ENCODE measurements at places on chromosomes 5 and 9.

- DNase-seq, result peak; percentile 61
Observed at GRCh38 chr5:144151026-144151425, 19.4 kb downstream of the YIPF5 start.

DNA sequence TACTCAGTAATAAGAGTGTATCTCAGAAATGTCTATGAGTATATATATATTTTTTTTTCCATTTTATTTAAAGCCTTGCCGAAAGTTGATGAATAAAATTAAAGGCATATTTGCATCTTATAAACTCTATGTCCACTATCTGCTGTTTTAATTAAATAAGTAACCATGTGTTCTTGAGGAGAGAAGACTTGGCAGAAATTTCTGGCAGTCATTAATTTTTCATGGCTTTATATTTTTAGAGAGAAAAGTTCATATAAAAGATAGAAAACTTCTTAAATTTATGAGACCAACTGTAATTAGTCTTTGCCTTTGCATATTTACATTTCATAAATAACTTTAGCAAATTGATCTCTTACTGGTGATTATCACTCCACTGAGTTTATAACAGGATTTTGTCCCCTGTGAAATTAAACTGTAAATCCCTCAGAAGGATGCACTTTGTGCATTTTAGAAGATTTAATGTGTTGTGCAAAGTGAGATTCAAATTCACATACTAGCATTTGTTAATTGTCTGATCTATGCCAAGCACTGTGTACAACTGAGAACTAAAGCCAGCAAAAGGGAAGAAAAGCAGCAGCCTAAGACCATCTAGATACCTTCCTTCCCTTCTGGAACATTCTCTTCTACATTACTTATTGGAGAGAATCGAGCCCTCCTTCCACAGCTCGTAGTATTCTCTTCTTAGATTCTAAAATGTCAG is 108.7 kb downstream of the SNCAIP start:
- DNase-seq, result no peak

DNA sequence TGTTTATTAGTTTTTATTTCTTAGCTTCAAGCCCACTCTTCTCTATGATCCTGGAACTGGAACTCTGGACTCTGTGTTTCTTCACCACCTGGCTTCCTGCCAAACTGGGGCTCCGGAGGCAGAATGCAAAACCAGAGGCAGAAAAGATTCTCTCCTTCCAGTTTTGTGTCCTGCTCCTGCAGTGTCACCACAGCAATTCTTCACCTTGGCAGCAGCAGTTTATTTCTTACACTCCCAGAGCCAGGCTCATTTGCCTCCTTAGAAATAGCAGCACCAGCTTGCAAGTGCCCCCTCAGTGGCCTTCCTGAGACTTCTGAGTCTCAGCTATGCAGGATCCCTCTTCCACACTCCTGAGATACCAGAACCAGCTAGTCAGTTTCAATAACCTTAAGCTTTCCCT is 26.7 kb upstream of the CAMK4 start:
- peak; percentile 4 for DNase-seq

DNA sequence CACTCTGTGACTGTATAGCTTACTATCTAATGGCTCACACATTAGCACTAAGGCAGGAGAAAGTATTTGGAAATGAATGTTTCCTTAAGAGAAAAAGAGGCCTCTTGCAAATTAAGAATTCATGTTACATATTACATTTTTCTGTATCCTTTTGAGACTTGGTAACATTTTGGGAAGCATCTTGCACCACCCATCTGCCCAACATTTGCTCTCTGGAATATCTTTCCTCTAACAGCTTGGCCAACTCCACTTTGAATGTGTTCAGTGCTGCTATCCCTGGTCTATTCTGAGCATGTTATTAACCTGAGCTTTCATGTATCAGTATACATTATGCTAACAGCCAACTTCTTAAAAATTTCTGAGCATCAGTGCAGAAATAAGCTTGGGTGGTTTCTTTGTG is 27.2 kb downstream of the MFAP3 start:
- DNase-seq, result no peak

- peak; percentile 40 for DNase-seq
Observed at GRCh38 chr5:62306896-62307689, 1.1 kb downstream of the KIF2A start.

- DNase-seq, result no peak
Observed at GRCh38 chr5:103101079-103101750, 18.7 kb downstream of the GIN1 start.

DNA sequence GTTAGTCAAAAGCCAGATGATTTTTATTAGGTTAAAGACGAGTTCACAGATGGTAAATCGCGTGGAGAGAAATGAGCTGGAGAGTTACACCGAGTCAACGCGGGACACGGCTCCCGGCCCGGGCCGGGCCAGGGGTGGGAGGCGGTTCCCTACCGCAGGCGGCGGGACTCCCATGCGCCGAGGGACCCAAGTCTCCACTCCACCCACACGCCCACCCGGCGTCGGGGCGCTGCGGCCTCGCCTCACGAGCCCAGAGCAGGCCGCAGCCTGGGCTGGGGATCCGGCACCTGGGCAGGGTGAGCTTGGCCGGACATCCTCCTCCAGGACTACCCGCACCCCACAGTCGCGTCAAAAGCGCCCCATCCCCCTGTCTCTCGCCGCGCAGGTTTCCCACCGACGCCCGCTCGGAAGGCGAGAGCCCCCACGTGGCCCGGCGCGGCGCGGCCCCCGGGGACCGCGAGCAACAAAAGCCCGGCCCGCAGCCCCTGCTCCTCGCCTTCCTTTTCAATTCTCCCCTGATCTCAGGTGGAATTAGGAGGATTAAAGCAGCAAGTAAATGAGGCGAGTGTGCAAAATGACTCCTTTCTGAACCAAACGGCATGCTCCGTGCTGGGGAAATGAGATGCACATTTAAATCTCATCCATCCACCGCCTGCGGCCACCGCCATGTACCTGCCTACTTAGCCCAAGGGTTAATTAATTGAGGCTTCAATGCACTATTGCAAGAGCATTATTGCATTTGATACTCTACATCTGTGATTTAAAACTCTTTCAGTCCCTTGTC is 196.5 kb upstream of the TBCA start:
- peak; percentile 12 for DNase-seq

DNA sequence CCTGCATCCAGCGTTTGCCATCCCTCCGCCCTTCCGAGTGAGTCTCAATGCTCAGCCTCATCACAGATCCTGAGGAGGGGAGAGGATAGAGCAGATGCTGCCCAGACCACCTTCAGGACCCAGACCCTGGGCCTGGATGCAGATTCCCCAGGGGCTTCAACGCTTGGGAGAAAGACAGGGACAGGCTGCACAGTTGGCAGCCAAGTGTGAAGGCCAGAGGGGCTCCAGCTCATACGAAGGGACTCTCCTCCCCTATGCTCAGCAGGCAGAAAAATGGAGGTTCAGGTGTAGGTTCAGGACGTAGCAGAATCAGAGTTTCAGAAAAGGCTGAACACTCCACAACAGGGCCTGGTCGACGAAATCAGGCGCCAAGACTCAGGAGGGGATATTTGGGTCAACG is 378.5 kb upstream of the IRX1 start:
- DNase-seq, result no peak

DNA sequence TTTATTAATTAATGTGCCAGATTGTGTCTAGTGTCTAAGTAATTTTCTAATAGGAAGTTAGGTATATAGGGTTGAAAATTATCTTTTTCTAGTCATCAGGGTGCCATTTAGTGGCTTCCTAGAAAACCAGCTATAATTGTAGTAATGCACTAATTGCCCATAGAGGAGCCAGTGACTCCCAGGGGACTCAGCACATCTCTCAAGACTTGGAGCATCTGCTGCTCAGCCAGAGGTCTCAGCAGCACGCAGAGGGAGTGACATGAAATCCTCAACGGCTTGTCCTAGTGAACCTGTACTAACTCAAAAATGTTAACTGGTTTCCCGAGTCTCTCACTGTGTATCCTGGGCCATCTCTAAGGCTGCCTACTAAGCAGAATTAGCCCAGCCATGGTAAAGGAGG is 78.2 kb upstream of the MAN2A1 start:
- no peak for DNase-seq

- no peak for DNase-seq
Observed at GRCh38 chr5:167804512-167805220, 486.8 kb upstream of the WWC1 start.

DNA sequence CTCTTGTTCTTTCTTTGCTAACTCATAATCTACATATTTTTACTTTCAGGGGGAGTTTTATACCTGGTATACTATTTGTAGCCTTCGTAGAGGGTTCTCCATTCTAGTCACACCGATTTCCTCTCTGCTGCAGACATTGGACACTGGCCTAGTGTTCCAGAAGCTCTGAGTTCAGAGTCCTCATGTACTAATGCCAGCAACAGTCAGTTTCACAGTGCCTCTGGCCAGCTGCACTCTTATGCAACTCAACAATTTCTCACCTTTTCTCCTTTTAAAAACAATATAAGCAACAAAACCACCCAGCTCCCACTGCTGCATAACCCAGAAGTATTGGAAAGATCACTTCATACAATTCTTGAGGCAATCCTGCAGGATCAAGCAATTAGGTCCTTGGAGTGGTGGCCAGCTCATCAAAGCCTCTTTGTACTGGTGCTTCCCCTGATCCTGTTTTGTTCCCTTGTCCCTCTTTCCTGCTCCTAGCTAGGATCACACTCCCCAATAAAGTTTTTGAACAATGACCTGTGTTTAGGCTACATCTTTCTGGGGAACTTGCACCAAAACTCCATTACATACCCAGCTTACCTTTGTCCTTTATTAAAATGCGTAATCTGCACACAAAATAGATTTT is 98.1 kb upstream of the TUT7 start:
- DNase-seq, result no peak

- DNase-seq, result no peak
Observed at GRCh38 chr5:132181011-132181629, 46.5 kb downstream of the P4HA2 start.

- DNase-seq, result no peak
Observed at GRCh38 chr9:68979538-68980314, 34.2 kb downstream of the PRKACG start.

GRCh38 chr5:130724658-130725057 is 440.4 kb downstream of the HINT1 start:
- DNase-seq, result no peak

DNA sequence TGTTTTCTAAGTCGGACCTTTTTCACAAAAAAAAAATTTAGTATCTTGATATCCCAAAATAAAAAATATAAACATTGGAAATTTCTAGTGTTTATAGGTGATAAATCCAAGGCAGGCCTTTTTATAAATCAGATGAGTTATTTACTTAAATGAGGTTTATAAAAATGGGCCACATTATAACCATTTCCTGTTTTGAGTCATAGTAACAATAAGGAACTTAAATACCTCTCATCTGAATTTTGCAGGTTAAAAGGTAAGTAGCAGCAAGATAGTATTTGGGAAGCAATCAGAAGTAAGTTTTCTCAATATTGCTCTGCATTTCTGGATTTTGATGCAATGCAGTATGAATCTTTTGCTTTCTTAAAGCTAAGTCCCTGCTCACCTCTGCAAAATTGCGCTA is 3.9 kb downstream of the SPTAN1 start:
- DNase-seq, result no peak

DNA sequence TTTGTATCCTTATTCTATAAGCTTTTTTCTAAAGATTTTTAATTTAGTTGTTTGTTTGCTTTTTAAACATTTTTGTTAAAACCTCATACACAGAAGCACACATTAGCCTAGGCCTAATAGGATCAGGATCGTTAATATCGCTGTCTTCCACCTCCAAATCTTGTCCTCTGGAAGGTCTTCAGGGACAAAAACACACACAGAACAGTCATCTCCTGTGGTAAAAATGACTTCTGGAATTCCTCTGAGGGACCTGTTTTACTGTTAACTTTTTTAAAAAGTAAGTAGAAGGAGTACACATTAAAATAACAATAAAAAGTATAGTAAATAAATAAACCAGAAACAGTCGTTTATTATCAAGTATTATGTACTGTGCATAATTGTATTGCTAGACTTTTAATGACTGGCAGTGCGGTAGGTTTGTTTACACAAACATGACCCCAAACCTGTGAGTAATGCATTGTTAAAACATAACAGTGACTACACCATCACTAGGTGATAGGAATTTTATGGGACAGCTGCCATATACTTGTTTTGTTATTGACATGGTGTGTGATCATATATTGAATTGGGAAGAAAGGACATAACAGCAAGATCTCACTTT is 109.6 kb downstream of the ZCCHC7 start:
- DNase-seq, result no peak

GRCh38 chr5:83342465-83342864 is 129.1 kb upstream of the VCAN start:
- no peak for DNase-seq

GRCh38 chr5:141858079-141858765 is 20.0 kb downstream of the PCDH1 start:
- no peak for DNase-seq

GRCh38 chr9:97064176-97064575 is 25.2 kb upstream of the CTSV start:
- no peak for DNase-seq

DNA sequence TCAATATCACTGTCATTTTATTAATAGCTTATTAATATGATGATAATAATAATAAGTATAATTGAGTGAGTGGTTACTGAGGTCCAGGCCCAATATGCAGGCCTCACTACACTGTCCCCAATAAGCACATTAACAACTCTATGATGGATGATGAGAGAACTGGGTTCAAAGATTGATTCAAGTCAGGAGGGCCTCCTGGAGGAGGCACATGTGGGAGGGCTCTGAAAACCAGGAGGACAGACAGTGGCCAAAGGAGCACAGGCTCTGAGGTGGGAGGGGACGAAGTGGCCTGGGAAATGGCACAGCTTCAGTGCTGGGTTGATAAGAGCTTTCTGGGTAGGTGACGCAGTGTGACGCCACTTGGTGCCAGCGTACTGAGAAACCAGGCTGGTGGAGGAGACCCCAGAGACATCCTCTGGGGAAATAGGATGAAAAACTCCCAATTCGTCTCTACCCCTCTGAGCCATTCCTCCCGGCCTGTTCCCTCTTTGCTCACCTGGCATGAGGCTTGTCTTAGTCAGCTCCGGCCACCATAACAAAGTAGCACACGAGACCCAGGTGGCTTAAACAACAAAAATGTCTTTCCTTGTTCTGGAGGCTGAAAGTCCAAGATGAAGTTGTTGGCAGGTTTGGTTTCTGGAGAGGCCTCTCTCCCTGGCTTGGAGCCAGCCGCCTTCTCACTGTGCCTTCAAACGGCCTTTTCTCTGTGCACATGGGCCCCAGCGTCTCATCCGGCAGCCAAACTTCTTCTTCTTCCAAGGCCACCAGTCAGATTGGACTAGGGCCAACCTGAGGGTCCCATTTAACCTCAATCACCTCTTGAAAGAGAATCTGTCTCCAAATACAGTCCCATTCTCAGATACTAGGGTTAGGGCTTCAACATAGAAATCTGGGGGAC is 31.6 kb downstream of the NTNG2 start:
- no peak for DNase-seq

GRCh38 chr9:133203506-133204075 is 5.5 kb downstream of the OBP2B start:
- DNase-seq, result no peak

DNA sequence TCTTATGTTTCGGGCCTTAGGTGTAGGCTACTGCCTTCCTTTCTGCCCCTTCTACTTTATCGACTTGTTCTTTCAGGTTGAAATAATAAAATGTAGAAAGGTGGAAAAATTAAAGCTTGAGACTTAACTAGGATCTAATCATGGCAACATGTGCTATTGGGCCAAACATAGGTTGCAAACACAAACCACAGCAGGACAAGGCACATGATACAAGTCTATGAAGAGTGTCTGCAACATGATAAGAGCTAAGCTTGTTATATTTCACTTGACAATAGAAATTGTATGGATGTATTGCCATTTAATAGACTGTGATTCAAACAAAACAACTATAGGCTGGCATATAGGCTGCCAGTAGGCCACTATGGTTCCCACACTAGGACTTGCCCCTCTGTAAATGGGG is 1.7 kb upstream of the ERAP2 start:
- DNase-seq, result no peak

GRCh38 chr5:149584121-149584520 is 2.8 kb downstream of the ARHGEF37 start:
- DNase-seq, result no peak

- no peak for DNase-seq
Observed at GRCh38 chr5:159385536-159385935, 55.2 kb upstream of the IL12B start.
